ENCODE measurements at places on chromosomes 16 and 17.

- no peak for DNase-seq
These were observed 9.7 kb downstream of the VASN start for GRCh38 chr16:4381072-4381934.

- DNase-seq, result no peak
These were observed 13.3 kb upstream of the HOXB2 start for GRCh38 chr17:48558057-48558830.

DNA sequence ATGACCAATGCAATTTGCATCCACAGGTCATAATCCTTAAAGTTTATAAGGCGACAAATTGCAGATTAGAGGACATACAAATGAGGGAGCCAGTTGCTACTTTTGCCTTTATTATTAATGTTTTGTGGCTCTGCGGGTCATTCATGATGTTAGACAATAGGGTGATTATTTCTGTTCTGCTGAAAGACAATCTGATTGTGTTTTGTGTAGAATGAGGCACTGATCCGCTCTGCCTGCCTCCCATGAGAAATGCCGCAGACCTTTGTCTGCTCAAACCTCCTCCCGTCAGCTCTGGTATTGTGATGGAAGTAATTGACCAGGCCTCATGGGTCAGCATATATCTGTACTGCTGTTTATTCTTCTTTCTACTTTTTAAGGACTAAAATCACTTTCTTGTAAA is 224.9 kb downstream of the PRKCA start:
- DNase-seq, result no peak

- DNase-seq, result no peak
These were observed 14.7 kb downstream of the RABEP2 start for GRCh38 chr16:28910086-28911031.

DNA sequence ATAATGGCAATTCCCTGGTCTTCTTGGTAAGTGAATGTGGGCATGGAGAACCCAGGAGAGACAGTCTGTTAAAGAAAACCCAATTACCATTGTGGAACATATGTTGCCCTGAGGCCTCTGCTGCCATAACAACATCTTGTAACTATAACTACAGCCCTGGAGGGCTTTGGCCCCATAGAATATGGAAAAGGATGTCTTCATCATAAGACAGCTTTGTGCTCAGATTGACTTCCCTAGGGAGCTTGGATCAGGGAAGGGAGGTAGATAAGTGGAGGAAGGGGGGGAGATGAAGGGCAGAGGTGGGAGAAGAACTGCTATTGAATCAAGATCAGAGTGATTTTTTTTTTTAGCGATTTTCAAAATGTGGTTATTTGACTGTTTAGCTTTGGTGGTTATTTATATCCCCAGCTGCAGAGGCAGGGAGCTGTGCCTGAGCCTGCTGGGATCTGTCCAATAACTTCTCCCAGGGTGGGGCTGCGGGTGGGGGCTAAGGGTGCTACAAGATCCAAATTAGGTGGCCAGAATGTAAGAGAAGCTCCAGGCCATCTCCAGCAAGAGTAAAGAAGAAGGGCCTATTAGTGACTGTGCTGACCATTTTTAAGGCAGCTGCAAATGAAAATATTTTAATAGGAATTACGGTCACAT is 5.3 kb upstream of the KAT7 start:
- DNase-seq, result no peak

DNA sequence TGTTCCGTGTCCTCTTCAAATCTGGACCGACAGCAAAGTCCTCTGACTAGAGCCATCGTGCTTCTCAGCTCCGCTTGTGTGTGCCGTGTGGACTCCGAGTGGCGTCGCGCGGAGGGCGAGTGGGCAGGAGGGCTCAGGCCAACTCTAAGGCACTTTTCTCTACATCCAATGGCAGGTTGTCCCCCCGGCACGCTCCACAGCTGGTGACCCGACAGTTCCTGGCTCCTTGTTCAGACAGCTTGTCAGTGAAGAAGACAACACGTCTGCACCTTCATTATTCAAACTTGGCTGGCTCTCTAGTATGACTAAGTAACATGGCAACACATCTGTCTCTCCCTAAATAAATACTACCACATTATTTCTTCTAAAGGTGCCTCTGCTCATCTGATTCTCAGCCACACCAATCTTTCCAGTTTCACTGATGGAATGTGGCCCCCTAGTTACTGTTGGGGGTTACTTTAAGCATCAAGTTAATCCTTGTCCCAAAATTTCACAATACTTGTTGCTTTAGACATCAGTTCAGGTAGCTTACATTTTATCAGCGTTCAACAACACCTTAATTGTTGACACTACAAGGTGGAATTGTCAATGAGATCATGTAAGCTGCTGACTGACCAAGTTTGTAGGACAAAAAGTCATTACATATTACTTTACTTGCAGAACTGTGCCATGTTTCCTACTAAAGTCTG is 15.4 kb downstream of the COG1 start:
- no peak for DNase-seq

DNA sequence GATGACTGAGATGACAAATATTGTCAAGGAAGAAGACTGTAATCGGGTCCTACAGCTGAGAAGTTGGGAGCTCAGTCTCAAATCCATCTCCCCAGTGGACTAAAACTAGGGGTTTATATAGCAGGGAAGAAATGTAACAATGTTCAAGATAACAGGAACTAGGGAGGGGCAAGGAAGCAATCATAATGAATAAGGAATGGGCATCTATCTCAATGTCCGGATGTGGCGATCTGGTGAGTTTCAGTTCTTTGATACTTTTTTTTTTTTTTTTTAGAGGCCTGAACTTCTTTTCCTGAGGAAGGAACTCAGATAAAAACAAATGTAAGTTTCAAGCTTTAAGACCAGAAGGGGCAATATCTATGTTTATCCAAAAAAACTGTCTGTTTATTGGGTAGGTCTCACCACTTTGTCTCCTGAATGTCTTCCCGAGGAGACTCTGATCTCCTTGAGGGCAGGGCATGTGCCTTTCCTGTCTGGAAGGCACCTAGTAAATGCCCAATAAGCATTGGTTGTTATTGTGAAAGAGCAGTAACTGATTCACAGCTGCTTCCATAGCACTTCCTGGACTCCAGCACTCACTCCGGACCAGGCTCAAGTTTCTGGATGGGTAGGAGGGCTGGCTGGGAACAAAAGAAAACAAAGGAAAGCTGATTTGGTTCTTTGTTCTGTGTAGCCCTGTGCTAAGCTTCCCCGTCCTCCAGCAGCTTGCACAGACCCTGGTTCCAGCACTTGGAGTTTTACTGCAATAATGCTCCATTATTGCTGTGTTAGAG is 51.9 kb downstream of the MEOX1 start:
- no peak for DNase-seq

DNA sequence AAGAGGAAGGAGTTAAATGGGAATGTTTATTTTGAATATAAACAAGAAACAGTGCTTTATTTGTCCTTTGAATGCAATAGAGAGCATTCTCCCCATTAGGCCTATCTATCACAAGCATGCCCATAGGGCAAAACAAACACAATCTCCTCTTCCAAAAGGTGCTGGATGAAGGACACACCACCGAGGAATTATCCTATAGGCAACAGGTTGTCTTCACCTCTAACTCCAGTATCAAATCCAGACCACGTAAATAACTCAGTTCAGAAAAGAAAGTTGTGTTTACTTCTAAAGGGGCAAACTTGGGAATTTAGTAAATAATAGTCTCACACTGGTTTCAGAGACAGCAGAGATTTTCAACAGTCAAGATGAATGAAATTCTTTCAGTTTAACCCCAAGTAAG is 83.7 kb upstream of the CLEC18B start:
- no peak for DNase-seq

GRCh38 chr16:87947356-87948118 is 3.7 kb upstream of the BANP start:
- no peak for DNase-seq

- DNase-seq, result no peak
These were observed 215.8 kb downstream of the CDH8 start for GRCh38 chr16:61820398-61820797.

- DNase-seq, result no peak
These were observed 27.2 kb downstream of the CLEC16A start for GRCh38 chr16:10971560-10971961.

- no peak for DNase-seq
These were observed 11.5 kb upstream of the PIPOX start for GRCh38 chr17:29031488-29031887.

DNA sequence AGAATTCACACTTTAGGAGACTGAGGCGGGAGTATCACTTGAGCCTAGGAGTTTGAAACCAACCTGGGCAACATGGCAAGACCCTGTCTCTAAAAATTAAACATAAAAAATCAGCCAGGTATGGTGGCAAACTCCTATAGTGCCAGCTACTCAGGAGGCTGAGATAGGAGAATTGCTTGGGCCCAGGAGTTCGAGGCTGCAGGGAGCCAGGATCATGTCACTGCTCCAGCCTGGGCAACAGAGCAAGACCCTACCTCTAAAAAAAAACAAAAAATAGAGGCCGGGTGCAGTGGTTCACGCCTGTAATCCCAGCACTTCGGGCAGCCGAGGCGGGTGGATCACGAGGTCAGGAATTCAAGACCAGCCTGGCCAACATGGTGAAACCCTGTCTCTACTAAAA is 8.9 kb upstream of the GPT2 start:
- no peak for DNase-seq

DNA sequence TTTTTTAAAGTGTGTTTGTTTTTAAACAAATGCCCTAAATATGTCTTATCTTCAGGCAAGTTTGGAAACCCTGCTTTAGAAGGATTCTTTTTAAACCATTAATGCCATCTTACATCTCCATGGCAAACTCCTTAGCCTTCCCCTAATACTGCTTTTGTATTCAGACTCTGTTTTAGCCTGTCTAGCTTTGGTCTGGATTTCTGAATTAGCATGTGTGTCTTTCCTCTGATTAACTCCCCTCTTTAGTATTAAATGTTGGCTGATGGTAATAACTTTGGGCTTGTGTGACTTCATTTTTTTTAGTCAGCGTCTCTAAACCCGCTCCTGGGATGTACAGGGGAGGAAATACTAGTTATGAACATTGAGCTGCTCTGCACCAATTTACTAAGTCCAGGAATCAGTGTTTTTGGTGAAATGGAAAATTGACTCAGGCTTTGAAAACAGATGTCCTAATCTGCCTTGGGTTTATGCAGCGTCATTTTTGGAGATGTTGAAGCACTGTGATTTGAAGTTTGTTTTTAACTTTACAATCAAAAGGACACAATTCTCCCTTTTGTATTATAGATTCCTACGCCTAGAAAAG is 22.2 kb downstream of the WIPF2 start:
- no peak for DNase-seq

DNA sequence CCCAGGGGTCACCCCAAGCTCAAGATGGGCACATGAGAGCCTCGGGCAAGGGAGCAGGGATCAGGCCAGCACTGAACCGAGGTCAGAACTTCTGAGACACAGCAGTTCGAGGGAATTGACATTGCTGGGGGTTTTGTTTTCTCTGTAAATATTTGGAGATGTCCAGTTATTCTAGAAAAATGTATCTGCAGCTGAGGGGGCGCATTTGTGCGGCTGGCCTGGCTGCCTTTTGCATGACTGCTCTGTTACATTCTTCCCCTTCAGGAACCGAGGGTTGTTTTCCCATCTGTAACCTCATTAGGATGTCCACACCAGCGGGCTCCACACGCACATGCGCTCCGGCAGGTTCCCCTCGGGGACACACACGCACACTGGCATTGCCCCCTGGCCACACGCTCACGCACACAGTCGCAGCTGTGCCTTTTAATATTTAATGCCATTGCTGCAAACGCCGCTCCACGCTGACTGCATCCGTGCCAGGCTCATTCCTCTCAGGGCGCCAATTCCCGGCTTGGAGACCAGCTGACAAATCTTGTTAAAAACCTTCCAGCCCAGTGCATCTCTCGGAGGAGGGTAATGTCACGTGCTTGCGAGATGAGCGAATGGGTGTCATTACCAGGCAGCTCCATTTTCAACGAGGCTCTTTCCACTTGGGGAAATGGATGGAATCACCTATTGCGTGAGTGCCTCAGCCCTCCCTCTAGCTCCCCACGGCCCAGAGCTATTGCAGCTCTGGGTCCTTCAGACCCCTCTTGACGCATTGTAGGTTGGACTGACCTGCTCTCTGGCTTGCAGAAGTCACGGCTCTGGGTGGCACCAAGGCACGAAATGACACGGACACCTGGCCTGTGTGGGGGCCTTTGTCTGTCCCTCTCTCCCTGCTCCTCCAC is 13.1 kb downstream of the CCR7 start:
- DNase-seq, result no peak

DNA sequence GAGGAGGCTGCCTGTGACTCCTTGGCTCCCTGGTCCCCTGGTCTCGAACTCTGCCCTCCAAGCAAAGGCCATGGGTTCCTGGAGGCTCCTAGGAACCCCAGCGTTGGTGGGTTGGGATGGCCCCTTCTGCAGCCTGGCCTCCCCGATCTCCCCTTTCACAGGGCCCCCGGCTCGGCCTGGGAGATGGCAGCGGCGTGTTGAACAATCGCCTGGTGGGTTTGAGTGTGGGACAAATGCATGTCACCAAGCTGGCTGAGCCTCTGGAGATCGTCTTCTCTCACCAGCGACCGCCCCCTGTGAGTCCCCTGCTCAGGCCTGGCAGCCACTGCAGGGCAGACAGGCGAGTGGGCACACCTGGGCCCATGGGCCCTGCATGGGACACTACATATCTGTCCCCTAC is 10.9 kb downstream of the ADGRG3 start:
- DNase-seq, result no peak

- DNase-seq, result no peak
These were observed at the start of gene JPH3 for GRCh38 chr16:87602001-87602775. JPH3 (plus strand) TSS chr16:87602508; CDS start chr16:87603147, 639 bp downstream.

DNA sequence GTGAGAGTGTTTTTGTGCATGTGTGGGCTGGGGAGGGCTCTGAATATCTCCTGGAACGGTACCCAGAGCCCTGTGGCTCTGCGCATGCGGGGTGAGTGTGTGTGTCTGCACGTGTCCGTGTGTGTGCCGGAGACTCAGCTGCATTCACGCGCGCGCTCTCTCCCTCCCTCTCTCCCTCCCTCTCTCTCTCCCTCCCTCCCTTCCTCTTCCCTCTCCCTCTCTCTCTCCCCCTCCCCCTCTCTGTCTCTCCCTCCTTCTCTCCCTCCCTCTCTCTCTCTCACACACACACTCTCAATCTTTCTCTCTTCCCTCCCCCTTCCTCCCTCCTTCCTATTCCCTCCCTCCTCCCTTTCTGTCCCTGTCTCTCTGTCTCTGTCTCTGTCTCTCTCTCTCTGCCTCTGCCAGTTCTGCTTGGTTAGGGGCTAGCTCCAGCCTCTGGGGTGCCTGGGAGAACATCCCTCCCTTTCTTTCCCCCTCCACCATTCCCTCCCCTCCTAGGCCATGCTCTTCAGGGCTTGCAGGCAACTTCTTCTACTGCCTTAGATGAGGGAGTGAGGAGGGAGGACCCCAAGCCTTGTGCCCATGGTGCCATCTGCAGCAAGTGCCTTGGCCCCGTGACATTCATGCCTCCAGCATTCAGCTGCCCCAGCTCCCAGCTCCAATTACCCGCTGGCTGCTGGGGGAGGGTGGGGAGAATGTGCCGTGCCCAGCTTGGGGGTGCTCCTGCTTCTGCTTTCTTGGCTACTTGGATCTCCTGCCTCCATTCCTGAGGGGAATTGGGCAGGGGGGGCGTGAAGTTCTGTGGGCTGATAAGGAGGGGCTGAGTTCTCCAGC is 6.4 kb downstream of the THRA start:
- peak; percentile 88 for DNase-seq

DNA sequence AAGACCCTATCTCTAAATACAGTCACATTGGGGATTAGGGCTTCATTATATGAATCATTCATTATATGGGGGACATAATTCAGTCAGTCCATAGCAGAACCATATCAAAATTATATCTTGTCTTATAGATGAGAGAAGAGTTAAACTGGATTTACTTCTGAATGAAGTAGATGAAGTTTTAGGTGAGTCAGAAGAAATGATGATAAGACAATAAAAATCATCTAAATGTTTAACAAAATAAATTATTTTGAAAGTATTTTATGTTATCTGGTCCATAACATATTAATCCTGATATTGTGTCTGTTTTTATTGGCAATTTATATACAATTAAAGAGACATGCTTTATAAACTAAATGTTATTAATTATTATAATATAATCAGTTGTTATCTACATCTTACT is 76.9 kb upstream of the EFCAB3 start:
- DNase-seq, result no peak
